ENCODE measurements at places on chromosomes 4 and X.

DNA sequence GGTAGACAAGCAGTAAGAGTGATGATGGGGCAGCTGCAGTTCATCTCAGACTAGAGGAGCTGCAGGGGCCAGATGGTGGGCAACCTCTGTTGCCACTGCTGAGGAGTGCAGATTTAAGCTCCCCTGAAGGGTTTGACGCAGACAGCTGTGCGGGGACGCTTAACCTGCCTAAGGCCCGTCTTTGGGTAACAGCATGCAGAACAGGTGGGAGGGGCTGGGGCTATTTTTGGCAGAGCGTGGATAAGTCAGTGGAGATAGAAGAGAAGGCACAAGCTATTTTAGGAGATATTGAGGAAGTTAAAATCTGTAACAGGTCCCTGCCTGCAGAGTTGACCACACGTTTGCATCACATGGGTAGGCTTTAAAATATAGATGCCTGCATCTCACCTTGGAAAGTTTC is 10.5 kb downstream of the CD99 start:
- no peak for DNase-seq

GRCh38 chrX:41333744-41334362 is at the start of gene DDX3X:
Gene DDX3X, plus strand, starts transcription at chrX:41334162. Its CDS starts 91 bp downstream, at chrX:41334253.
- DNase-seq, result peak; percentile 94

- DNase-seq, result no peak
These were observed 1826.6 kb upstream of the AGA start for GRCh38 chr4:179268791-179269190.

GRCh38 chrX:30327762-30328161 is 18.6 kb upstream of the NR0B1 start:
- DNase-seq, result no peak

GRCh38 chr4:147714575-147715401 is 17.1 kb upstream of the ARHGAP10 start:
- no peak for DNase-seq
